ENCODE measurements at places on chromosomes 13 and 19.

GRCh38 chr13:77832339-77833100 lies 86.1 kb downstream of the EDNRB start:
- DNase-seq, result no peak

DNA sequence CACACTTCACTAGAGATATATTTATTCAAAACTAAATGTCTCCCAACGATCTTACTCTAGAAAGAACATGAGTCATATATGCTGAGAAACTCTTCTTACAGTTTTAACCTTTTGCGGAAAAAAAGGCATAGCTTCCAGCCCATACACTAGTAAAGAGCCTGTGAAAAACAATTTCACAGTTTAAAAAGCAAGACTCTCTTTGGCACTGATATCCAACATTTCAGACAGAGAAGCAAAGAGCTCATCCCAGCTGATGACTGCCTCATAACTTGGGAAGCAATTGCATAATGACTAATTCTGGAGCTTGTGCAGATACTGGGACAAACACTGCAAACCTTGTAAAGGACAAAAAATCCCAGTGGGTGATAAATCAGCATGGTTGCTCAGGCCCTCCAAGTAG lies 88.0 kb downstream of the ENOX1 start:
- DNase-seq, result no peak

GRCh38 chr13:99224021-99224420 lies 23.4 kb downstream of the UBAC2 start:
- no peak for DNase-seq

- DNase-seq, result no peak
Observed at GRCh38 chr13:50357136-50357535, 341.9 kb downstream of the KCNRG start.

DNA sequence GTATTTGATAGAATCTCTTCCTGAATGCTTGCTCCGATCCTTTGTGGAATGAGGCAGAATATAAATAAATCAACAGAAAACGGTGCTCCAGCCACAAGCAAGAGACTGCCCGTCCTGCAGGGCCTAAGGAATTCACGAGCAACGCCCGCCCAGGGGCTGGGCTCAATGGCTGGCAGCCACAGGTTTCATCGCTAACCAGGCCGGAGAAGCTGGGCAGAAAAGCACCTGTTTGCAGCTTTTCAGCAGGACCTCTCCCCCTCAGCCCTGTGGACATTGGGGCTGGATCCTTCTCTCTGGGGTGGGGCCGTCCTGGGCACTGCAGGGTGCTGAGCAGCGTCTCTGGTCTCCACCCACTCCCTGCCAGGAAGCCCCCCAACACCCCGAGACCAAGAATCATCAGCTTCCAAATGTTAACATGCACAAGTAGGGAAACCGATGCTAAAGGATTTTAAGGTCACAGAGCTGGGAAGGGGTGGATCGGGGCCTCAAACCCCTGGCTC lies 102.5 kb downstream of the GADD45B start:
- peak; percentile 63 for DNase-seq

DNA sequence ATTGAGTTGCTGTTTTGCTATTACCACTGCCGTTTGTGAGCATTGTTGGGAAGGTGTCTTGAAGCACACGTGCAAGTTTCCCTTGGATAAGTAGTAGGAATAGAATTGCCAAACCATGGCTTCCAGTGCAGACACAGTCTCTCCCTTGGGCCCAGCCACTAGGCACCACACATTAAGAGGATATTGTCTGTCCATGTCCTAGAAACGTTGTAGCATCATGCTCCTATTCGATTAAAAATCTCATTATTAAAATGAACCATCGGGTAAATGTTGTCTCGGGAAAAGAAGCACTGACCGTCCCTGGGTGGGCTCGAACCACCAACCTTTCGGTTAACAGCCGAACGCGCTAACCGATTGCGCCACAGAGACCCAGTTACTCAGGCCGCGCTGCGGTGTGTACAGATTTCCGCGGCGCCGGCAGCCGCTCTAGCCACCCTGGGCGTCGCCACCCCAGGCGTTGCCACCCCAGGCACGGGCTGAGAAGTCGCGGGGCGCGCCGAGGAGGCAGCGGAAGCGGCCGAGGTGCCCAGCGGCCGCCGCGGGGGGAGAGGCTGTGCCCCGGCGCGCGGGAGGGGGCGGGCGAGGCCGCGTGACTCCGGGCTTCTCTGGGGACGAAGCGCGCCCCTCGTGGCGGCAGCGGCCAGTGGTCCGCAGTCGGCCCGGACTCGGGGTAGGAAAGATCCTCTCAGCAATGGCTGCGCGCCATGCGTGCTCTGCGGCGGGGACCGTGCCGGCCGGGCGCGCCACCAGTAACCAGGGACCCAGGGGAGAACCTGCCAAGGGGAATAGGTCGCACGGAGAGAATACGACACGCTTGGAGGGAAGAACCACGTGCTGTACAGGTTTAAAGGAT lies 56.2 kb downstream of the USPL1 start:
- peak; percentile 94 for DNase-seq

GRCh38 chr19:49116544-49116943 lies 2.4 kb downstream of the LIN7B start:
- no peak for DNase-seq

DNA sequence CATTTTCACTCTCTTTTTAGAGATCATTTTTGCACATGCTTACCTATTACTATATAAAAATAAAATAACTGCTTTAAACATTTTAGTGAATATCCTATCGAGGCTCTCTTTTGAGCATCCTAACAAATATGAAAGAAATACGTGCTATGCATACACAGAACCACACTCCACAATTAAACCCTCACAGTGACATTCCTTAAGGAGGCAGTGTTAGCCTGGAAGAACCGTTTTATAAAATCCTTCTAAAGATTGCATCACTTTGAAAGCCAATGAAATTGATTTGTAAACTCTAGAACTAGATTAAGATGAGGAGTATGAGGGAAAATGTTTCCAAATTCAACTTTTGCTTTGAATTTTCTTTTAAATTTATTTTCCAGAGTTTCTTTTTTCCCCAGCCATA lies 11.1 kb upstream of the ENOX1 start:
- no peak for DNase-seq

DNA sequence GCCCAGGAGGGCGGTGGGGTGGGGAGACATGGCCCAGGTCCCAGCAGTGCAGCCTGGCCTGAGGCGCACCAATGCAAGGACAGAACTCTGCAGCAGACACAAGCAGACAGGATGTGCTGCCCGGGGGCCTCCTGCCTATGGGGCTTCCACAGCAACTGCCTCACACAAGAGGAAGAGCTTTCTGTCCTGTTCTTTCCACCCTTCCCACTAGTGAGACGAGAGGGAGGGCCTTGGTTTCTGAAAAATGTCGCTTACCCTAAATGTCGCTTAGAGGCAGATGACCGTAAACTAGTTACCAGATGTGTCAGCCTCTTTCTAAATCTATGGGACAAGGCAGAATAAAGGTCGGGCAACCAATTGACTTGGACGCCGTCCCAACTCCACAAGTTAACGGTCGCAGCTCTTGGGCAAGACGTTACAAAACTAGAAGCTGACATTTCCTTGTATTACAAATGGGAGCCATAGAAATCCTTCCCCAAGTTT lies at the start of gene LAIR1:
TSS of gene LAIR1 (minus strand) at position 157 of the 483 bp plus-strand sequence. CDS start at position 30, 127 bp downstream.
- no peak for DNase-seq

- DNase-seq, result no peak
Observed at GRCh38 chr13:66560189-66560588, 669.9 kb downstream of the PCDH9 start.

GRCh38 chr13:39297664-39298171 lies 259.5 kb downstream of the NHLRC3 start:
- no peak for DNase-seq

- DNase-seq, result no peak
Observed at GRCh38 chr13:35988648-35989081, 142.5 kb downstream of the DCLK1 start.

GRCh38 chr19:30570194-30570593 lies 198.0 kb downstream of the ZNF536 start:
- no peak for DNase-seq

GRCh38 chr19:28217022-28217421 lies 995.9 kb downstream of the UQCRFS1 start:
- no peak for DNase-seq

DNA sequence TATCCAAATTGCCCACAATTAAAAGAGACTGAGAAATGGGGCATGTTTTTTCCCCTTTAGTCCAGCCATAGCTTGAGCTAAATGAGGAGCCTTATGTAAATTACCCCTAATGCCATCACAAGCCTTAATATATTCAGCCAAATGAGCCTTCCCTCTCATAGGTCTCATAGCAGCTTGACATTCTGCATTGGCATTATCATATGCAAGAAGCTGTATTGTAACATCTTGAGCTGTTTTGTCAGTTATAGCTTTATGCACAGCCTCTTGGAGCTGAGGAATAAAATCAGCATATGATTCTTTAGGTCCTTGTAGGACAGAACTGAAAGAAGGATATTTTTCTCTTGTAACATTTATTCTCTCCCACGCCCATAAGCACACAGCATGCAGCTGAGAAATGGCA lies 153.2 kb downstream of the ZNF486 start:
- no peak for DNase-seq

- no peak for DNase-seq
Observed at GRCh38 chr13:101915755-101916107, 463.3 kb downstream of the ITGBL1 start.

DNA sequence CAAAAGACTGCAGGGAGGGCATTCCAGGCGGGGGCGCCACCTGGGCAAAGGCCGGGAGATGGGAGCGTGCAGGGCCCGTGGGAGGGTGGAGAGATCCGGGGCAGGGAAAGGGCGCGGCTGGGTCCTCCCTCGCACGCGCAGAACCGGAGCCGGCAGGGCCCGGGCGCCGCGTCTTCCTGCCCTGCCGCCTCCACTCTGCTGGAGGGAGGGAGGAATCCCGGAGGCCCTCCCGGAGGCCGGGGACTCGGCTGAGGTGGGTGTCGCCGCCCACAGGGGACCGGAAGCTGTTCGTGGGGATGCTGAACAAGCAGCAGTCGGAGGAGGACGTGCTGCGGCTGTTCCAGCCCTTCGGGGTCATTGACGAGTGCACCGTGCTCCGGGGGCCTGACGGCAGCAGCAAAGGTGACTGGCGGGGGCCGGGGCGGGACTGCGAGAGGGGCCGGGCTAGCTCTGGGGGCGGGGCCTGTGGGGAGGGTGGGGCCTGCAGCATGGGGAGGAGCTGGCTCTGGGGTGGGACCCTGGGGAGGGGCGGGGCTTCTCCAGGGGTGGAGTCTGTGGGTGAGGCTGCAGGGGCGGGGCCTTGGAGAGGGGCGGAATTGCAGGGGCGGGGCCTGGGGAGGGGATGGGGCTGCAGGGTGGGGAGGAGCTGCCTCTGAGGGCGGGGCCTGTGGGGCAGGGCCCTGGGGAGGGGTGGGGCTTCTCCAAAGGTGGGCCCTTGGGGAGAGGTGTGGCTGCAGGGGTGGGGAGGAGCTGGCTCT lies 51.3 kb downstream of the CELF5 start:
- DNase-seq, result peak; percentile 75

- peak; percentile 71 for DNase-seq
Observed at GRCh38 chr13:98445340-98446233, 131.3 kb downstream of the STK24 start.

GRCh38 chr13:33109801-33110200 lies 93.6 kb downstream of the KL start:
- DNase-seq, result no peak

DNA sequence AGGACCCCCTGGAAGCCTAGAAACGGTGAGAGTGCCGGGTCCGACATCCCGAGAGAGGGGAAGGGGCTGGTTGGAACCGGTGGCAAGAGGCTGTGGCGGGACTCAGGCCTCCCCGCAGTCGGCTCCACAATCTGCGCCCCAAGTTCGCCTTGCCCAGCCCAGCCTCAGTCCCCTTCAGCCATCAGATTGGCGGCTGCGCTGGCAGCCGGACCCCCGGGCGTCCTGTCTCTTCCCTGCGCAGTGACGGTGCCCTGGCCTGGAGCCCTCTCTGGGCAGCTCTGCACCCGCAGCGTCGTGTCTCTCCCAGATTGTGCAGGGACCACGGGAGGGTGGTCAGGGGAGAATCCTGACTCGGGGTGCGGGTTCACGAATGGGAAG lies 315 bp downstream of the ZNF492 start:
- DNase-seq, result no peak

DNA sequence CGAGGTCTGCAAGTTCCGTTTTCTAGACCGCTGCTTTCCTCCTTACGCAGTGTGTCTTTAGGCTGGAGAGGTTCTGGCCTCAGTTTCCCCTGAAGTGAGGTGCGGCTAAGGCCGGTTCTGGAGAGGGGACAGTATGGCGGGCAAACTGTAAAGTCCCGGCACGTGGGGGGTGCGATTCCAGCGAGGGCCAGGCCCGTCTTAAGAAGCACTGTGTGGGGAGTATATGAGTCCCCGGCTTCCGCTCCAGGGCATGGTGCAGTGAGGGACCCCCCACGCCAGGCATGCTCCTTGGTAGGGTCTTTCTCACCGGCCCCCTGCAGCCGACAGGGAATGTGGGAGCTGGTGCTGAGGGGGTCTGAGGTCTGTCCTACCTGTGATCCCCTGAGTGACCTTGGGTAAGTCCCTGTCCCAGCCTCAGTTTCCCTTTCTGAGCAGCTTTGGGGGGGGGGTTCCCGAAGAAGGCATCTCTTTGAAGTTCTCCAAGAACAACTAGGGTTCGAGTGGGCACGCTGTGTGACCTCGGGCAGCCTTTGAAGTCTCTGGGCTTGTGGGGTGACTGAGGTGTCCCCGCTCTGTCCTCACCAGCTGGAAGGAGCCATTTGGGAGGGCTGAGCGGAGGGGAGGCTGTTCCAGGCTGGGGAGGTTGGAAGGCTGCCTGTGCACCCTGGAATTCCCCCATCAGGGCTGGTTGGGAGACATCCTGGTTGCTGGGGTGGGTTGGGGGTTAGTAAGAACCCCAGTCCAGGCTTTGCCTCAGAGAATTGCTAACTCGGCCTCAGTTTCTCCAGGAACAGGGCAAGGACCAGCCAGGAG lies 1.5 kb downstream of the NFIC start:
- DNase-seq, result no peak

DNA sequence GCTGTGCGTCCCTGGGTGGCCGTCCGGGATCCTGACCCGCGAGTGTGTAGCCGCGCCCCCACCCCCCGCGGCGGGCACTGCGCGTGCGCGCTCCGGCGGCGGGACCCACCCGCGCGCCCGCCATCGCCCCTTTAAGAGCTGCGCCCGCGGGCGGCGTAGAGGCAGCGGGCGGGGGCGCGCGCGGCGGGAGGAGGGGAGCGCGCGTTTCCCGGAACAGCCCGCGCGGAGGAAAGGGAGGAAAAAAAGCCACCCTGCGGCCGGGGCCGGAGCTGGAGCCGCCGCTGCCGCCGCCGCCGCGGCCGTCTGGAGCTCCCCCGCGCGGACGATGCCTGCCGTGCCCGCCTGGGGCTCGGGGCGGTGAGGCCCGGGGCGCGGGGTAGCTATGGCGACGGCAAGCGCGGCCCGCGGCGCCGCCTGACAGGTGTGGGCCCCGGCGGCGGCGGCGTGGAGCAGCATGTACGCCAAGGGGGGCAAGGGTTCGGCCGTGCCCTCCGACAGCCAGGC lies at the start of gene SSBP4:
TSS of gene SSBP4 (plus strand) at position 204 of the 504 bp plus-strand sequence. CDS start at position 455, 251 bp downstream.
- peak; percentile 87 for DNase-seq

GRCh38 chr13:99307648-99308339 lies 595 bp upstream of the GPR183 start:
- peak; percentile 91 for DNase-seq

All from kidney tubule cell (primary cell).